OCI-LY7 (cell line): ENCODE measurements at places on chromosomes 13 and 19. TPM values are rescaled to one million over a fixed set of nuclear protein-coding genes. Genes with fewer than 3 reads are reported as not detected.

The LILRA5 gene
- total RNA-seq, result not detected in 2 replicates

- DNase-seq, result no peak
Measured at GRCh38 chr13:24308068-24308445, 1.3 kb upstream of the C1QTNF9 start.

DNA sequence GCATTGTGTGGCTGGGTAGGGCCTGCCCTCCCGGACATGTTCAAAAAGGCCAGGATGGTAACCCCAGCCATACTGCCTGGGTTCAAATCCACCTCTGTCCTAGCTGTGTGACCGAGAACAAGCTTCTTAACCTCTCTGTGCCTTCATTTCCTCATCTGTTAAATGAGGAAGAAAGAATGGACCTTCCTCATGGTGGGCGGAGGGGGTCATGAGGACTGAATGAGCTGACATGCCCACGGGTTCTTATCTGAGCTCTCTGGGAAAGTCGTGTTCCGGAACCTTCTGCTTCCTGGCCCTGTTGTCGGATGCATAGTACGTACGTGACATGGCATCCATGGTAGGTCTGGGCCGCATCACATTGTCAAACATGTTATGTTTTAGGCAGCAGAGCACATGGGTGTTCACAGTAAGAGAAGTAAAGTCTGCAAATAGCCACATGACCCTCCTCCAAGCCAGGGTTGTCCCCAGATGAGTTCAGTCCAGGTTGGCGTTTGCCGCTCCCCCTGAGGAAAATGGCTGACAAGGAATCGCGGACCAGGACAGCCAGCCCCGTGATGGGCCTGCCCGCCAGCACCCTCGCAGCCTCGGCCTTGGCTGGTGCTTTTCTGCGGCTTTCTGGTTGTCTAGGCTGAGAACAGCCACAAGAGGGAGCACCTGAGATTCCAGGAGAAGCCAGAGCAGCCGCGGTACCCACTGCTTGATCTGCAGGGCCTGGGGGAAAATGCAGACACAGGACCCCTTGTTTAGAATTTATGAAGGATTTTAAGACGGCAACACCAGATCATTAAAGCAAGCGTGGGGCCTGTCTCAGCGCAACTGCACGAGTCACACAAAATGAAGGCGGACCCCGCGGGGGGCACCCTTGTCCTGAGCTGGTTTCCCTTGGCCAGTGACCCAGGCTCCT, 2.4 kb upstream of the NTN5 start:
- DNase-seq, result peak; percentile 85

The ZNF160 gene
- total RNA-seq, result 35.5 and 40.4 TPM in 2 replicates

GRCh38 chr13:44292545-44292944, 81.1 kb upstream of the SERP2 start:
- no peak for DNase-seq

GRCh38 chr19:22893855-22894270, 61.8 kb downstream of the ZNF723 start:
- no peak for DNase-seq

- DNase-seq, result no peak
Measured at GRCh38 chr13:20054586-20054985, 96.1 kb downstream of the ZMYM2 start.

DNA sequence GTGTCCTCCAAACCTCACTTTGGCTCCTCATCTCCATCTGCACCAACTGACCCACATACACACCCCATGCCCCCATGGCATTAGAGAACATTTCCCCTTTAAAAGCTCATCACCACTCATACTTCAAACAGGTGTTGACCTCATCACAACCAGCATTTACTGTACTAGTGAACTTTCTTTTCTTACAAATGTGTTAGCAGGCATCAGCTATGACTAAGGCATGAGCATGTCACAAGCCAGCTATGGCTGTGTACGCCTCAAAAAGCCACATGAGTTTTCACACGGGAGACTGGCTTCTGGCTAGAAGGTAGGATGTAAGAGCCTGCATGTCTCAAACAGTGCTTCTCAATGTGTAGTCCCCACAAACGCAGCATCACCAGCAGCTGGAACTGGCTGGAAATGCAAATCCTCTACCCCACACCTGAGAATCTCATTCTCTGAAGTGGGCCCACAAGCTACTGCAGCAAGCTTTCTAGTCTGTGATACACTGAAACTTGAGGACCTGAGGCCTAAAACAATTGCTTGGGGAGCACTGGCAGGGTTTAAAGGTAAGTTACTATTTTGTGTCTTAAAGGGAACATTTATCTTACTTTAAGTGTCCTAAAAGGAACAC, 66.8 kb downstream of the TUBGCP3 start:
- DNase-seq, result no peak

GRCh38 chr19:30886222-30886621, 463.0 kb downstream of the TSHZ3 start:
- no peak for DNase-seq

GRCh38 chr13:99866781-99867180, 104.8 kb downstream of the ZIC5 start:
- DNase-seq, result no peak

DNA sequence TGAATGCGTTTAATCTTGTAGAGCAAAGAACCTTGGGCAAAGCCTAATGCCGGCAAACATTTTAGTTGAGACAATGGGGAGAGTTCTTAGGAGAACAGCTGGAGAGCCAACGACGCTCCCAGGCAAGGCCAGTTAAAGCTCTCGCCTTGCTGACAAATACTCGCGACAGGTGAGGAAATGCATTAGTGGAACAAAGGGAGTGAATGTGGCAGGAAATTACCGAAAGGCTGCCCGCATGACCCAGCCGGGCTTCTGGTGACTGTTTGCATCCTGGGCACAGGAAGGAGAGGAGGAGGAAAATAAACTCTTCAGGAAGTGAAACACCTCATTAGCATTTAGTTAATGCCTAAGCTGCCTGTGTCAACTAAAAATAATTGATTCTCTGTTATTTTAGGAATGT, 74.6 kb downstream of the SHISA2 start:
- DNase-seq, result no peak

GRCh38 chr13:108427355-108427754, 157.8 kb downstream of the TNFSF13B start:
- no peak for DNase-seq

The GNG7 gene
- total RNA-seq, result 13.9 and 15.6 TPM in 2 replicates

DNA sequence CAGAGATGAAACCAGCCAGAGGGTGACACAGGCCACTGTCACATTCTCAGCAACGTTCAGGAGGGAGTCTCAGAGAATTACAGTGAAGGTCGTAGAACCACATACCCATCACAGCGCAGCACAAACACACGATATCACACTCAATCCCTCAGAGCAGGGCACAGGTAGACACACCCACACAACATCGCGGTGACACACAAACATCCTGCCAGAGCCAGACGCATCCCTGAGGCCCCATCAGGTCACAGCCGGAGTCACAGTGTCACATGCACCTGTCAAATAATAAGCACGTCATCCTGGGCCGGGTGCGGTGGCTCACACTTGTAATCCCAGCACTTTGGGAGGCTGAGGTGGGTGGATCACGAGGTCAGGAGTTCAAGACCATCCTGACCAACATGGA, 17.5 kb downstream of the ELAVL3 start:
- peak; percentile 38 for DNase-seq

- no peak for DNase-seq
Measured at GRCh38 chr19:39038098-39038497, 5.7 kb upstream of the FBXO27 start.

DNA sequence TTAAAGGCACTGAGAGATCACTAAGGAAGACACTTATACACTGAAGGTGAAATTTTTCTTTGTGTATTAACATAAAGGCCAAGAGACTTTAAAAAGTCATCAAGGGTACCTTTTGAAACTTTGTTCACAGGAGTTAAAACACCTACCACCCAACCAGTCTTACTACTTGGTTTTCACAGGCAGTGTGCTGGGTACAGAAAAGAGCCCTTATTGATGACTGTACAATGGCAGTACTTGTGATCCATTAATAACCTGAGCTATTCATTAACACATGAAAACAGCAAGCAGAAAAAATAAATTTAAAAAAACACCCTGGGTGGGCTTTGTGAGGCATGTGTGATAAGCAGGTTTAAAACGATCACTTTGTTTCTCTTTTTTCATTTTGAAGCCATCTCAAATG, 148.9 kb downstream of the TBC1D4 start:
- no peak for DNase-seq

The RNF17 gene
- not detected in 2 replicates for total RNA-seq

DNA sequence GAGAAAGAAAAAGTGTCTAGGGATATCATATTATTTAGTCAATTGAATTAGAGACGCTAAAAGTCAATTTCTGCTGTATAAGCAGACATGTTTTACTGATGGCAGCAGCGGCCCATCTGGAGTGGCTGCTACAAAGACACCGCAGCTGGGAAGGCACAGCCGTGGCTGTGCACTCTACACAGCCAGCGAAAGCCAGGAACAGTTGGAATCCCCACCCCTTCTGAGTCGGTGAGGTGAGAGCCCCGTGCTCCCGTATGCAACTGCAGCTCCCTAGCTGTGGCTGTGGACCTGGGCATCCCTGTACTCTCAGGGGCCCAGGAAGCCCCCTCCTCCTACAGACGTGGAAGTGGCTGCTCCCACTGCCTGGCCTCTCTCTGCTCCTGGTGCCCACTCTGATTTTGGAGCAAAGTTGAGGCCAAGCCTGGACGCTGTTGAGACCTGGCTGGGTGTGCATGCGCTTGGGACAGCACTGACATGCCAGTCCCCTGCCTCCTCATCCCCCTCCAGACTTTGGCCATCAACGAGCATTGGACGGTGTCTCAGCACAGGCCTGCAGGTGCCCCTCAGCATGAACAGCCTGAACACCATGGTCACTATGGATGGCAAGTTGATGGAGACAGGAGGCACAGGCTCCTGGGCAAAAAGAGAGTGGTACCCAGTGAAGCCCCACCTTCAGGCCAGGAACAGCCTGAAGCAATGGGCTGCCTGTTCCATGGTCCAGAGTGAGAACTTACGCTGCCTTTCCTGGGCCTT, 944.0 kb upstream of the MIR17HG start:
- DNase-seq, result no peak

DNA sequence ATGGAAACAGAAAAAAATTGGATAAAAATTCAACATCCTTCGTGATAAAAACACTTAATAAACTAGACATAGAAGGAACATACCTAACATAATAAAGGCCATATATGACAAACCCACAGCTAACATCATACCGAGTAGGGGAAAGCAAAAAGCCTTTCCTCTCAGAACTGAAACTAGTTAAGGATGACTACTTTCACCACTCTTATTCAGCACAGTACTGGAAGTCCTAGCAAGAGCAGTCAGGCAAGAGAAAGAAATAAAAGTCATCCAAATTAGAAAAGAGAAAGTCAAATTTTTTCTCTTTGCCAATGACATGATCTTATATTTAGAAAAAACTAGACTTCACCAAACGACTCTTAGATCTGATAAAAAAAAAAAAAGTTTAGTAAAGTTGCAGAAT, 25.8 kb upstream of the SLC7A9 start:
- no peak for DNase-seq

The TLE2 gene
- 1.1 and 1.2 TPM in 2 replicates for total RNA-seq

DNA sequence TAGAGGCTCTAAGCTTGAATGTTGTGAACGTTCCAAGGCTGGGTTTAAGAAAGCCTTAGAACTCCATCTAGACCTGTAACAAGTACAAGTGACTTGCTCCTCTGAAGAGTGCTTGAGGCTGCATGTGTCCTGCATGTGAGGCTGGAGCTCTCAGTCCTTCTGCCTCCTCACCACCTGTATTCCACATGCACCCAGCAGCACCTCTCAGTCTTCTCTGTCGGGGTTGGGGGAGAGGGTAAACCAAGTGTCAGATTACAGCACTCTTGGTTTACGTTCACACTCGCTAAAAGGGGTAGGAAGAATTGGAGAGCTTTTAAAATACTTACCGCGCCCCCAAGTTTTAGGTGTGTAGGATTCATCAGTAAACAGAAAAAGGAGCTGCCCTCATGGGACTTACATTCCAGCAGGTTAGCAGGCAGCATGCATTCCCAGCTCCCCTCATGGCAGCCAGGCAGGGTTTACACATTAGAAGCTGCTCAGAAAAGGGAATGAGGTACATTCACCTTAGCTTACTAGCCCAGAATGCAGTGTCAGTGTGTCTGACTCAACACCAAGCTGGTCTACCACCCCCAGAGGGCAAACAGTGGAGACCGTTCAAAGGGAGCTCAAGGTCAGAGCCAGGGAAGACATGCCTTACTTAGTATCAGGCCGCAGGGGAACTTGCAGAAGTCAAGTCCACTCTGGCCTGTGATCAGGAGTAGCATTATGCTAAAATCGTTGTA, 248.1 kb downstream of the PCCA start:
- DNase-seq, result no peak

- DNase-seq, result peak; percentile 41
Measured at GRCh38 chr13:38350114-38350617, 515 bp downstream of the UFM1 start.

The CBY2 gene
- total RNA-seq, result not detected in 2 replicates

GRCh38 chr13:70310396-70311119, 202.3 kb upstream of the KLHL1 start:
- DNase-seq, result peak; percentile 0

GRCh38 chr13:74194846-74195245, 60.6 kb upstream of the KLF12 start:
- DNase-seq, result no peak

The ZNF208 gene
- not detected in 2 replicates for total RNA-seq

- peak; percentile 43 for DNase-seq
Measured at GRCh38 chr19:8655340-8655709, 24.9 kb downstream of the NFILZ start.

The ZNF761 gene
- 16.0 and 17.5 TPM in 2 replicates for total RNA-seq

GRCh38 chr13:58592786-58593185, 961.2 kb downstream of the PCDH17 start:
- DNase-seq, result no peak

The ONECUT3 gene
- total RNA-seq, result not detected in 2 replicates

The LILRA6 gene
- total RNA-seq, result not detected in 2 replicates

DNA sequence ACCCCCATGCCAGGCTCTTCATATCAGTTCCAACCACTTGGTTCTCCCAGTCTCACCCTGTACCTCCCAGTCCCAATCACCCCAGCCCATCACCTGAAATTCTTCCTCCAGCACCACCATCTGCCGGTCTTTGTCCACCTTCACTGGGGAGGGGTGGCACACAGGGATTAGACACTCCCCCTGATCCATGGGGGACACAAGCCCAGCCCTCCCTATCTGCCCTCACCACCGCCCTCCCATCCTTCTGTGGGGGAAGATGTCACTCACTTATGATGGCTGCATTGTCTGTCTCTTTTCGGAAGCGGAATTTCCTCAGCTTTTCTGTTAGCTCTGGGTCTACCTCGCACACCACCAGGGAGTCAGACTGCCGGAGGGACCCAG, 685 bp downstream of the GMFG start:
- DNase-seq, result no peak

- no peak for DNase-seq
Measured at GRCh38 chr19:35868823-35869326, 501 bp downstream of the APLP1 start.

GRCh38 chr13:44848920-44849676, 140.2 kb downstream of the NUFIP1 start:
- DNase-seq, result no peak

DNA sequence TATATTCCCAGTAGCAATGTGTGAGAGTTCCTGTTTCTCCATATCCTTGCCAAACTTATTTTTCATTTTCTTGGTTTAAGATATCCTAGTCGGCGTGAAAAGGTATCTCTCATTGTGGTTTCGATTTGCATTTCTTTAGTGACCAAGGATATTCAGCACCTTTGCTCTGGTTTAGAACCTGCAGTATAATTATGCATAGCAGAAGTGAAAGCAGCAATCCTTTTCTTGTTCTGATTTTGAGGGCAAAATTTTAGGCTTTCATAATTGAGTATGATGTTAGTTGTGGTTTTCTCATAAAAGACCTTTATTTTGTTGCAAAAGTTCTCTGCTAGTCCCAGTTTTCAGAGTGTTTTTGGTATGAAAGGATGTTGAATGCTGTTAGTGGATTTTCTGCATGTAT, 491.0 kb downstream of the FGF9 start:
- no peak for DNase-seq

- DNase-seq, result no peak
Measured at GRCh38 chr13:60286707-60287106, 110.3 kb upstream of the TDRD3 start.
